LHCN-M2 (cell line): ENCODE measurements at places on chromosomes 5 and 9.

DNA sequence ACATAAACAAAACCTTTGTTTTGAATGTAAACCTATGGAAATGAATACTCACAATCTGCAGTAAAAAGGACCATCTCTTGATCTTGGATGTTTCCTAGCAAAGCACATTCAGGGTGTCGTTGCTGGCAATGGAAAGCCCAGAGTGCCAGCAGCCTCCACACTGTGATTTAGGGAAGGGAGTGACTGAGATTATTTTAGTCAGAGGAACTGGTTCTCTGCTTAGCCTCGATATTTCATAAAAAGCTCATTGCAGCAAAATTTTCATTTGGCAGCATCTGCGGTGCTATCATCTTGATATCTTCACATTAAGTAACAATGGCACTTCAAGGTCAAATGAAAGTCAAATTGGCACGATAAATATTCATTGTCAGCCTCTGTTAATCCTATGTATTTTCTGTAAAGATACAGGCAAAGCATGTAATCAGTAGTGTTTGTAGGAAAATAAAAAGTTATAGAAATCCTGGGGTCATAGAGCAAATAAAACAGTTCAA is 116.0 kb downstream of the MACIR start:
- no peak for DNase-seq

- DNase-seq, result no peak
Observed at GRCh38 chr9:92342825-92343488, 17.2 kb downstream of the CENPP start.

DNA sequence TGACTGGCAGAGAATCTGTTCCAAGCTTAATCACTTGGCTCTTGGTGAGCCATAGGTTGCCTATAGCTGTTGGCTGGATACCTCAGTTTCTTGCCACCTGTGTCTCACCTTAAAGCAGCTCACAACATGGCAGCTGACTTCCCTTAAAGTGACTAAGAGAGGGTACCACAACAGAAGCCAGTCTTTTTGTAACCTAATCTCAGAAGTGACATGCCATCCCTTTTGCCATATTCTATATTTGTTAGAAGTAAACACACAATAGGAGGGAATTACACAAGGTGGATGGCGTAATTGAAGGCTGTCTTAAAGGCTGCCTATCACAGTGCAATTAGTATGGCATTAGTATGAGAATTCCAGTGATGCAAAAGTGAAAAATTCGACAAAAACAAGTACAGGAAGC is 28.1 kb downstream of the NIPBL start:
- DNase-seq, result no peak

- no peak for DNase-seq
Observed at GRCh38 chr5:110630350-110630749, 96.1 kb downstream of the TMEM232 start.
